ENCODE measurements at places on chromosomes 1 and 21. TPM values are rescaled to one million over a fixed set of nuclear protein-coding genes. Genes with fewer than 3 reads are reported as not detected.

Gene LCE1E
- not detected for total RNA-seq

Gene CELA2A
- total RNA-seq, result not detected

Gene FLG
- total RNA-seq, result 0.27 TPM

Gene SPOCD1
- total RNA-seq, result 0.80 TPM

Gene DYNLT5
- total RNA-seq, result 4.1 TPM

Gene NUDT4B
- 6.3 TPM for total RNA-seq

Gene AMY2A
- total RNA-seq, result not detected

Gene CNR2
- not detected for total RNA-seq

GRCh38 chr1:26234644-26235370 lies 807 bp downstream of the CEP85 start:
- no peaks in the 10 kb centered on the region for H3K36me3 ChIP-seq
- no peaks in the 10 kb centered on the region for H3K27me3 ChIP-seq
- no peak for DNase-seq
- peak overlapping the region; percentile 75 for H3K4me3 ChIP-seq

- H3K27me3 ChIP-seq, result no peaks in the 10 kb centered on the region
- peak overlapping the region; percentile 32 for H3K27ac ChIP-seq
- peak overlapping the region; percentile 98 for H3K4me3 ChIP-seq
- no peak for DNase-seq
Measured at GRCh38 chr1:17011092-17011438, 663 bp downstream of the ATP13A2 start.

- H3K27ac ChIP-seq, result no peak overlapping the region
- H3K4me3 ChIP-seq, result no peak overlapping the region
- H3K4me1 ChIP-seq, result no peaks in the 10 kb centered on the region
- no peaks in the 10 kb centered on the region for H3K36me3 ChIP-seq
Measured at GRCh38 chr1:97053268-97053667, 331.7 kb downstream of the PTBP2 start.

GRCh38 chr1:157862114-157863070 lies 20.8 kb upstream of the CD5L start:
- no peak overlapping the region for H3K4me3 ChIP-seq
- no peaks in the 10 kb centered on the region for H3K4me1 ChIP-seq
- no peak for DNase-seq
- no peak overlapping the region for H3K27ac ChIP-seq

- H3K27ac ChIP-seq, result peak overlapping the region; percentile 76
- H3K27me3 ChIP-seq, result no peaks in the 10 kb centered on the region
Measured at GRCh38 chr1:8097077-8097799, 71.1 kb upstream of the ERRFI1 start.

DNA sequence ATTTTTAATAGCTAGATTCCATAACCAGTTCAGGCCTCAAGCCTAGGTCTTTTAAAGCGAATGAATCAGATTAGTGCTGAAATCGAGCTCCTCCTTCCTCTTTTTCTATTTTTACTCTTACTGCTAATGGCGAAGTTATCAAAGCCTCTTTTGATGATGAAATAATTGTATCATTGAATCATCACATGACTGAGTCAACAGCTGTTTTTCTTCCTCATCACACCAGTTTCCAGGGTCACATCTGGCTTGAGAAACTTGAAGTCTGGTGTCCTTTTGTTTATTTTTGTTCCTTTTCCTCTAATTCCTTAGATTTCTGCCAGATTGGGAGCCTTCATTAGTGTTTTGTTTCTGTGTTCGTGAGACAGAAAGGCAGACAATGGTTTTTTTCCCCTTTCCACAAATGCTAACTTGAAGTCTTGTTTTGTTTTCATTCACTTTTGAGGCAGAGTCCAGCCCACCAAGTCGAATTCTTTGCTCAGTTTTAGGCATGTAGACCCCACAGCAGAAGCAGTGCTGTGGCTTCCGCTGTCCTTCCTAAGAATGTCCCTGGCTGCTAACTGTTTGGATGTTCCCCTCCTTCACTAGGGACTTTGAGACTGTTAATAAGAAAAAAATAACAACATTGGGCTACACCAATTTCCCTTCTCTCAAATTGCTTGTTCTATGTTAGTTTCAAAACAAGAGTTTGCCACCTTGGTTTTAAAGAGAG lies 51.9 kb upstream of the FMOD start:
- no peak overlapping the region for H3K4me3 ChIP-seq
- peak overlapping the region; percentile 25 for H3K27ac ChIP-seq
- no peaks in the 10 kb centered on the region for H3K27me3 ChIP-seq
- no peaks in the 10 kb centered on the region for H3K4me1 ChIP-seq
- DNase-seq, result no peak

- H3K36me3 ChIP-seq, result no peaks in the 10 kb centered on the region
- DNase-seq, result no peak
- no peaks in the 10 kb centered on the region for H3K27me3 ChIP-seq
- no peak overlapping the region for H3K27ac ChIP-seq
- H3K4me1 ChIP-seq, result no peaks in the 10 kb centered on the region
Measured at GRCh38 chr1:234559902-234560676, 49.9 kb downstream of the IRF2BP2 start.

- H3K27me3 ChIP-seq, result no peaks in the 10 kb centered on the region
- DNase-seq, result no peak
- no peak overlapping the region for H3K27ac ChIP-seq
- no peaks in the 10 kb centered on the region for H3K4me1 ChIP-seq
Measured at GRCh38 chr1:228979325-228979699, 244.0 kb downstream of the RHOU start.

DNA sequence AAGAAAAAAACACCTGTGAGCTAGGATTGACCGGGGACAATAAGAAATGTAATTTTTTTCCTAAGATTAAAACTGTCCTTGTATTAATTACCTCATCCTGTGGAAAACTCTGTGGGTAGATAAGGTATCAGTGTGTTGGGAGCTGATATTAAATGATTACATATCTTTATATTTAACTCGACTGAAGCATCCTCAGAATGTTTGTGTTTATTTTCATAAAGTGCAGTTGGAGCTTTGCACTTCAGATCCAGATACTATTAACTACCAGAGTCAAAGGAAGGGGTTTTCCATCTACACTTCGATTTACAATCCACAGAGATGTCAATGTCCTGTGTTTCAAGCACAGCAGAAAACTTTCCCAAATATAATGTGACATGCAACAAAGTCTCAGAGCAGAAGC lies 164.5 kb downstream of the NR5A2 start:
- H3K36me3 ChIP-seq, result no peaks in the 10 kb centered on the region
- no peaks in the 10 kb centered on the region for H3K27me3 ChIP-seq
- H3K4me1 ChIP-seq, result no peaks in the 10 kb centered on the region
- H3K27ac ChIP-seq, result no peak overlapping the region
- no peak for DNase-seq

DNA sequence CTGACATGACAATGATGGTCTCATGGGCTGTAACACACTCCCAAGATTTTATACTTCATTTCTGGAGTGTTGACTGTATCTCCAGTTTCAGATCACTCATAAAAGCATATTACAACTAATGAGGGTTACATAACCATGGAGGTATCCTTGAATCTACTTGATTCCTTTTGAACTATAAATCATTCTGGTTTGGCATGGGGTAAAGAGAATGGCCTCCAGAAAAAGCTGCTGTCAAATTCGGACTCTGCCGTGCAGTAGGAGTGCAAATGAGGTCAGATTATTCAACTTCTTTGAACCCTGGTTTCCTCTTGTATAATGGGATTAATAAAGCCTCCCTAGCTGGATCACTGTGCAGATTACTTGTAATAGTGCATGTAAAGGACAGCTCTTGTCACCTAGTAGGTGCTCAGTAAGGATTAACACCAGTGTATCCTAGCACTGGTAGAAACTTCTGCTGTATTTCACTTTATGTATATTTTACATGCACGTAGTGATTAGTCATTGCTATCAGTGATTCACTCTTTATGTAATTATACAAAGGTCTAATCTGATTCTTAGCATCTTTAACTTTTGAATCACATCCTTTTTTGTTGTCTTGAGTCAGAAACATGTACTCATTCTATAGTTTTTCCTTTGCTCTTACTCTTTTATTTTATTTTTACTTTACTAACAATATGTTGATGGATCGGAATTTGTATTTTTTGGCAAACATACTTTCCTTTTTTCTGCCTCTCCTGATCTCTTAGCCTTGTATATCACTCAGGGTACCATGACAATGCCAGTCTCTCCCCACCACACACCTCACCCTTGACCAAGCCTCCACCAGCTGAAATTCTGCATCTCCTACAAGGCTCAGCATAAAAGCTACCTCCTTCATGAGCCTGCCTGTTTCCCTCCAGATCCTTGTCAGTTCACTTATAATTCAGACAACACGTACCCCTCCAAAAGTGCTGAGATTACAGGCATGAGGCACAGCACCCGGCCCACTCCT lies 3.2 kb downstream of the LRRC8C start:
- no peaks in the 10 kb centered on the region for H3K27me3 ChIP-seq
- no peak overlapping the region for H3K27ac ChIP-seq
- no peaks in the 10 kb centered on the region for H3K36me3 ChIP-seq
- no peak for DNase-seq
- peaks cover 12% of the 10 kb centered on the region for H3K4me1 ChIP-seq

DNA sequence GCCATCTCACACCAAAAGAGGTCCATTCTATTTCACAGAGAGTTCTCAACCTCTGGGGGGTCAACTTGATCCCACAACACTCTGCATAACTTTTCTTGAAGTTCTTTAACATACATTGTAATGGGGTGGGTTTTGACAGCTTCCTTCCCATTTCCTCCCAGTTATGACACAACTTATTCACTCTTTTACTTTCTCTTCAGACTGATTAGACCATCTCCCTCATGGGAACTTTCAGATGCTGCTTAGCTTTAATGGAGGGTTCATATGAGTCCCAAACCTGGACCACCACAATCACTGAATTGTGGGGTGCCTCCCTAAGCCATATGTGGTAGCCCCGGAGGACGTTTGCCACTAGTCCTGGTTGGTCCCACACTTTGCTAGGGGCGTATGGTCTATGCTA lies 28.3 kb upstream of the KCNJ15 start:
- H3K4me1 ChIP-seq, result no peaks in the 10 kb centered on the region
- no peak overlapping the region for H3K27ac ChIP-seq
- H3K36me3 ChIP-seq, result no peaks in the 10 kb centered on the region

DNA sequence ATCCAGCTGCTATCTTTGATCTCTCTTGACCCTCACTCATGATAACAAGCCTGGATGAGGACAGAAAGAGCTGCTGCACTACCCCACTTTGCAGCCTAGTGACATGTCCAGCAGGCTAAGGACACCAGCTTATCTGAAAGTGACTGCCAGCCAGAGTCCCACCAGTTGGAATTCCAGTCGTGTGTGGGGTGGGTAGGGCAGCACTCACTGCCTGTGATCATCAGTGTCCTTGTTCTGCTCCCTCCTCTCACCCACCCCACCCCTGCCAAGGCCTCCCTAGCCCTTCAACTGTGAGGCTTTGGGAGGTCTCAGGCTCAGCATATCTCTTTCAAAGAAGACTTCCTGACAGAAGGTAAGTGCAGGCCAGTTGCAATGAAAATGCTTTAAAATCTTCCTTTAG lies 15.5 kb upstream of the NMNAT2 start:
- H3K4me3 ChIP-seq, result no peak overlapping the region
- no peaks in the 10 kb centered on the region for H3K27me3 ChIP-seq
- no peak overlapping the region for H3K27ac ChIP-seq
- no peaks in the 10 kb centered on the region for H3K4me1 ChIP-seq
- no peak for DNase-seq
- H3K36me3 ChIP-seq, result no peaks in the 10 kb centered on the region

DNA sequence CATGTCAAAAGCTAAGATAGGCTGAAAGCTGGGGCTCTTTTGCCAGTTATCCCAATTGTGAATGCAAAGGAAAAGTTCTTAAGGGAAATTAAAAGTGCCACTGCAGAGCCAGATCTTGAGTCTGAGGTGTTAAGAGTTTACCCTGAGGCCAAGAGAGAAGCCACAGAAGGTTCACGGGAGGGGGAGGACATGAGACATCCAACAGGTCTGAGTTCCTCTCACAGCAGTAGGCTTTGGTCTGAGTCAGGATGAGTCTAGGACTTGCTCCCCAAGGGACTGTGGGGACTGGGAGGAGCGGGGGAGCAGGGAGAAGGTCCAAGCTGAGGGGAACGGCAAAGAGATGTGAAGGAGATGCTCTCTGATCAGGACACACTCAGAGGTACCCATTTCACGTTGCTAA lies 411.2 kb upstream of the CAMK1G start:
- no peak for DNase-seq
- no peak overlapping the region for H3K4me3 ChIP-seq
- H3K4me1 ChIP-seq, result no peaks in the 10 kb centered on the region
- H3K27me3 ChIP-seq, result no peaks in the 10 kb centered on the region
- H3K36me3 ChIP-seq, result no peaks in the 10 kb centered on the region

- no peak for DNase-seq
- no peak overlapping the region for H3K27ac ChIP-seq
- peaks cover 25% of the 10 kb centered on the region for H3K4me1 ChIP-seq
- no peaks in the 10 kb centered on the region for H3K36me3 ChIP-seq
- no peak overlapping the region for H3K4me3 ChIP-seq
Measured at GRCh38 chr1:42964044-42964812, 5.6 kb upstream of the SLC2A1 start.

GRCh38 chr1:91798241-91798648 lies 87.7 kb downstream of the TGFBR3 start:
- H3K4me1 ChIP-seq, result no peaks in the 10 kb centered on the region
- H3K36me3 ChIP-seq, result no peaks in the 10 kb centered on the region
- H3K27me3 ChIP-seq, result no peaks in the 10 kb centered on the region
- no peak overlapping the region for H3K4me3 ChIP-seq

GRCh38 chr1:159946242-159947187 lies 1.1 kb upstream of the IGSF9 start:
- no peaks in the 10 kb centered on the region for H3K27me3 ChIP-seq
- H3K36me3 ChIP-seq, result no peaks in the 10 kb centered on the region
- no peak overlapping the region for H3K27ac ChIP-seq
- no peak for DNase-seq
- H3K4me3 ChIP-seq, result peak overlapping the region; percentile 51

DNA sequence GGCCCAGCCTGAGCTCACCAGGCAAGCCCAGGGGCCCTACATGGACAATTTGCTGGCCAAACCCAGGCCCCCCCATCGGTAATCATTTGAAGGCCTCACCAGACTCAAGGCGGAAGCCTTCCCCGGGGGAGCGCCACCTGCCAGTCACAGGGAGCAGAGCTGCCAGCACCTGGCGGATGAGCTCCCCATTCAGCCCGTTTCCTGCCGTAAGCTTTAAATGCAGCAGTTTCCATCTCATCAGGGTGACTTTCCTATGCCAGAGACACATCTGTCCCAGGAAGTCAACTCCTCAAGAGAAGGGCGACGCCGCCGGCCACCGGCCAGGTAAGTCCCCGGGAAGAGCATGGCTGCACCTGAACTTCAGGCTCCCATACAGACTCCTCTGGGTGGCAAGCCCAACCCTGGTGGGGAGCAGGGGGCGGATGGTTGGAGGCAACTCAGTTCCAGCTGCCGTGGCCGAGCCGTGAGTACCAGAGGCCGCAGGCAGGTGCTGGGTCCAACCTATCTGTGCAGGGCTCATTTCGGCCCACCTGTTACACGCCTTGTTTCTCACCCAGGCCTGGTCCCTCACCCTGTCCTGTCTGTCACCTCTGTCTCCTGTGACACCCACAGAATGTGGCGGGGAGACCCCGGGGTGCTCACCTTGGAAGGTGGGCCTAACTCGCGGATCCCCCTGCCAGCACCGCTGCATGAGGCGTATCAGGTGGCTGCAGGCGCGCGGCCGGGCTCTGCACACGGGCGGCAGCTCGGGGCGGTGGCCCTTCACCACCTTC lies 20.7 kb downstream of the RIPK4 start:
- no peak overlapping the region for H3K27ac ChIP-seq
- no peaks in the 10 kb centered on the region for H3K36me3 ChIP-seq
- H3K27me3 ChIP-seq, result no peaks in the 10 kb centered on the region
- no peak for DNase-seq
- H3K4me3 ChIP-seq, result no peak overlapping the region
- H3K4me1 ChIP-seq, result no peaks in the 10 kb centered on the region
